Activated CD4-positive, alpha-beta T cell treated with anti-CD3 and anti-CD28 coated beads, Interleukin-2, amount 50 U/mL, for 16 hours (primary cell): ENCODE measurements at places on chromosomes 16 and 17.

DNA sequence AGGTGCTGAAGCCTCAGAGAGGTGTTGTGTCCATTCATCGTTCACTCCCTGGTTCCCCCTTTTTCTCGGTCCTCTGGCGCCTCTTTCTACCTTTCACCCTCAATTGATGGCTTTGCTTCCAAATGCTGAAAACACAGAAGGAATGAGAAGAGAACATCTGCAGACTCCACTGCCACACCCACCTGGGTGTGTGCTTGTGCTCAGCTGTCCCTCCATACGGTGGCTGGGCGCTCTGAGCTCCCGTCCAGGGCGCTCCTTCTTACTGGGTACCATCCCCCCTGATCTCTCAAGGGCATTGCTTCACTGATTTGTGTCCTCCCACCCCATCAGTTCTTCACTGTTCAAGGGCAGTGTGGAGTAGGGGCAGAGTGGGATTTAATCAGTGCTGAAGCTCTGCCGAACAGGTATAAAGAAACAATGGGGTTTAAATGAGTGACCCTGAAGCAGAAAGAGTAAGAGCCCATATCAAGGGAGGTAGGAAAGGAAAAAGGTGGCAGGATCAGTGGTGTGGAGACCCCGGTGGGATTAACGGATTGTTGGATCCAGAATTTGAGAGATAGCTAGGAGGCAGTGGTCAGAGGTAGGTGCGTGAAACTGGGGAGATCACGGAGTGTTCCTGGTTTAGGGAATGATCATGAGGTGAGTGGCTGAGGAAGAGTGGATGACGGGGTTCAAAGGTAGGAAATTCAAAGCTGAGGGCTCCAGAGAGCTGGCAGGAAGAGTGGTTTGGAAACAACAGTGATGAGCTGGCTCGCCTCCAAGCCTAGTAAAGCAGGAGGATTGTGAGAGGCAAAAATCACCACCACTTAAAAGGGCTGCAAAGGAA lies 40.8 kb downstream of the MRTFB start:
- no peak for DNase-seq

DNA sequence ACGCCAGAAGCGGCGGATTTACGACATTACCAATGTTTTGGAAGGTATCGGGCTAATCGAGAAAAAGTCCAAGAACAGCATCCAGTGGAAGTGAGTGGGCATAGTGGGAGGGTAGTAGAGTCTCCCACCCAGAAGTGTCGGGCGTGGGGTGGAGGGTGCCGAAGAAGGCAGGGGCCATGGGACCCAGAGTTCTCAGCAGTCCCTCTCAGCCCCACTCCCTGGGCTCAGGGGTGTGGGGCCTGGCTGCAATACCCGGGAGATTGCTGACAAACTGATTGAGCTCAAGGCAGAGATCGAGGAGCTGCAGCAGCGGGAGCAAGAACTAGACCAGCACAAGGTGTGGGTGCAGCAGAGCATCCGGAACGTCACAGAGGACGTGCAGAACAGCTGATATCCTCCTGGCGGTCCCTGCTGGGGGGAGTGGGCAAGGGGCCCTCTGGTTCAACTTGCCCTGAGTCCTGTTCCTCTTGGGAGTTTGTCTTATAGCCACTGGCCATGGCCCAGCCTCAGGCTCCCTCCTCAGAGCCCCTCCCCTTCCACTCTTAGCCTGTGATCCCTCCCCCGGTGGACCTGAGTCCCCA lies 916 bp downstream of the E2F4 start:
- no peak for DNase-seq

- no peak for DNase-seq
Observed at GRCh38 chr16:55482056-55482455, 3.1 kb downstream of the MMP2 start.

DNA sequence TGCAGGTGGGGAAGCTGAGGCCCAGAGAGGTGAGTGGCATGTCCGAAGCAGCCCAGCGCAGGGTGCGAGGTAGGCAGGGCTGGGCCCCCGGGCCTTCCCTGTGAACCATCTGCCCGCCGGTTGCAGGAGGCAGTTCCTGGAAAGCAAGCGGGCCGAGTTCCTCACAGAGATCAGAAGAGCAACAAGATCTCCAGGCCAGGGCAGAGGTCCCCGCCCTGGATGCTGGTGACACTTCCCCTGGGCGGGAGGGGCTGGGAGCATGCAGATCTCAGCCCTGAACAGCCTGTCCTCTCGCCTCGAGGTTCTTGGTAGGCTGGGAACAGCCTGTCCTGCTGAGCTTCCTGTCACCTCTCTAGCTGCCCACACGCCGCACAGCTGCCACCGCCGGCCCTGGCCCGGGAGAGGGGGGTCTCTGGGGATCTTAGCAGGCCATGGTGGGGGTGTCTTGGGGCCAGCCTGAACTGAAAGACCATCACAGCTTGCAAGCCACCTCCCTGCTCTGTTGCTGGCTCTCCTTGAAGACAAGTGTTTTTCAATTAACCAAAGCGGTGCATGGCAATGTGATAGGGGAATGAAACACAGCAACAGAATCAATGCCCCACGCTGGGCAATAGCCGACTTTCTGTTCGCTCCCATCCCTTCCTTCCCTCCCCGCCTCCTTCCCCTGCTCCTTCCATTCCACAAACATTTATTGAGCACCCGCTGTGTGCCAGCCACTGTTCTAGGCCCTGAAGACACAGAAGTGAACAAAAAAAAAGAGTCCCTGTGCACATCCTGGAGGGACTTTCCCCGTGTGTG lies 31.7 kb downstream of the SOCS1 start:
- peak; percentile 85 for DNase-seq

DNA sequence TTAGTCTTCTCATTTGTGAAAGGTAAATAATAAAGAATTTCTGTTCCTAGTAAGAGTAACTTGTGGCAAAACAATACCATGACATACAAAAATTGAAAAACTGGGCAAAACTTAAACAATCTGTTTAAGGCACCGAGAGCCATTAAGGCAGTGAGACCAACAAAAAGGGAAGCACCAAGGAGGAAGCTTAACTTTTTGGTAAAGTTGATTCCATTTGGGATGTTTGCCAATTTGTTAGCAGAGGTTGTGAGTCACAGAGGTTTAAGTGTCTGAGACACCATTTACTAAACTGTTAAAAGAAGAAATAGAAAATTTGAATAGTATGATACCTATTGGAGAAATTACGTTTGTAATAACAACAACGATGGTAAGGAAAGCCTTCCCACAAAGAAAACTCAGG lies 4.9 kb downstream of the SLC35G3 start:
- no peak for DNase-seq

GRCh38 chr17:58276423-58276822 lies 4.3 kb downstream of the MPO start:
- no peak for DNase-seq

GRCh38 chr16:87166934-87167333 lies 150.3 kb downstream of the C16orf95 start:
- peak; percentile 7 for DNase-seq

DNA sequence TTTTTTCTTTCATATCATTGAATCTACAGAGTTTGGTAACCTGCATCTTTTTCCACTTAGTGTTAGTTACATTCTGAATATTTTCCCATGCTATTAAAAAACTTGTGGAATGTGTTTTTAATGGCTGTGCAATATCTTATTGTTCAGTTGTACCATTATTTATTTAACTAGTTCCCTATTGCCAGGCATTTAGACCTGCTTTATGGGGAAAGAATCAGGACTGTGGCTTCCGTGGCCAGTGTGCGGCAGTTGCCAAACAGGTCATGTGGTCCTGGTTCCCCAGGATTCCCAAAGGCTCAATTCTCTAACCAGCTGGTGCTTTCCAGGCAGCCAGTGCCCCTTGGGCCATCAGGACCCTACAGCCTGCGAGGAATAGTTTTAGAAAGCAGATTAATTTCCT lies 30.8 kb downstream of the NDEL1 start:
- no peak for DNase-seq

DNA sequence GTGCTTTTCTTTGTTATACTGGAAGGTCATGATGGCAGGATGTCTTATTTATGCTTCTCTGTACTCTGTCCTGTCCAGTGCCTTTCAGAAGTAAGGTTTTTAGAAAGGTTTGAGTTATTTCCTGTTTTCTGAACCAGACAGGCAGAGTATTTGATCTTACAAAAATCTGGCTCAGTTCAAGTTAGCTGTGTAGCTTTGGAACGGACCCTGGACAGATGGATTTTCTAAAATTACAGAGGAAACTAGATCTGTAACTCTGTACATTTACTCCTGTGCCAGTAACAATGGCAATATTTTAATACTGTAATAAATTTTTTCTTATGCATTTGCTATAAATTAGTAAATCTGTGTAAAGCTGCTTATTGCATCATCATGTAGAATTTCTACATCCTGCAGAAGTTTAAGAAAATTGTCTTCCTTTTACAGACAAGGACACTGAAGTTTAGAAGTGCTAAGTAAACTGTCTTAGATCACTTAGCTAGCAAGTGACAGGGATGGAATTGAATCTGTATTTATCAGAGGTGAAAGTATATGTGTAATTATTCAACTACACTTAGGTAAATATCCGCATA lies 347.6 kb downstream of the WWOX start:
- DNase-seq: no peak

GRCh38 chr16:69814561-69814960 lies 52.4 kb downstream of the WWP2 start:
- DNase-seq: no peak

GRCh38 chr17:83159204-83160049 lies 80.0 kb downstream of the METRNL start:
- no peak for DNase-seq

GRCh38 chr17:81061027-81061735 lies 26.2 kb downstream of the BAIAP2 start:
- no peak for DNase-seq

DNA sequence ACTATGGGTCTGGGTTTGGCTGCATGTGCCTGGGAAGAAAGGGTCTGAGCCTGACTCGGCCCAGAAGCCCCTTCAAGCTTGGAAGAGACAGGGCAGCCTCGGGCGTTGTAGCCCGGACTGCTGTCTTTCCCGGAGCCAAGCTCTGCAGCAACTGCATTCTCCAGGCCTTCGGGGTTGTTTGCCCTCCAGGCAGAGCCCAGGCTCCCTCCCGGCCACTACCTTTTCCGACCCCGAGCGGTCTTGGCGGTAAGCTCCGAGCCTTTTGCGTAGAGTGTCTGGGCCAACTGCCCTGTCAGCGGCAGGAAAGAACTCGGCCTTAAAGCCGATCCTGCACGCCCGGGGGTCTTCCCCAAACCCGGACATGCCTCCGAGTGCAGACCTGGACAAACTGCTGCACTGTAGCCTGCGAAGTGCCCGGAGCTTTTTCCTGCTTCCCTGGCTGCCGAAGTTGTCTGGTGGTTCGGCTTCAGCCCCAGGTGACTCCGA lies 1.3 kb downstream of the LHX1 start:
- DNase-seq: no peak

- no peak for DNase-seq
Observed at GRCh38 chr16:81492965-81493754, 48.6 kb downstream of the CMIP start.

DNA sequence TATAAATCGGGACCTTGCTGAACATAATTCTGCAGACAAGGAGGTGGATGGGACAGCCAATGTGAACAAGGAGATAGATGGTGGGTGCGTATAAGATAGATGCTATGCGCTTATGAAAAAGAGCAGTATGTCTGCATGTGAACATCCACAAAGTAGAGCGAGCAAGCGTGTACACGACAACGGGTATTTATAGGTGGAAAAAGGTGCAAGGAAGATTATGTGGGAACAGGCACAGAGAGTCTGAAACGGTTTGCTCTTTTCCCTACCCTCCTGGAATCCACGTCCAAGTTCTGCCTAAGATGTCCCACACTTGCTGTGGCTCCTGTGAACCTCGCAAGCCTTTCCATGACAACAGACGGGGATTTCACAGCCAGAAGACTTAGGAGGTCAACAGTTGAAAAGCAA lies 43.0 kb downstream of the SNX11 start:
- no peak for DNase-seq

DNA sequence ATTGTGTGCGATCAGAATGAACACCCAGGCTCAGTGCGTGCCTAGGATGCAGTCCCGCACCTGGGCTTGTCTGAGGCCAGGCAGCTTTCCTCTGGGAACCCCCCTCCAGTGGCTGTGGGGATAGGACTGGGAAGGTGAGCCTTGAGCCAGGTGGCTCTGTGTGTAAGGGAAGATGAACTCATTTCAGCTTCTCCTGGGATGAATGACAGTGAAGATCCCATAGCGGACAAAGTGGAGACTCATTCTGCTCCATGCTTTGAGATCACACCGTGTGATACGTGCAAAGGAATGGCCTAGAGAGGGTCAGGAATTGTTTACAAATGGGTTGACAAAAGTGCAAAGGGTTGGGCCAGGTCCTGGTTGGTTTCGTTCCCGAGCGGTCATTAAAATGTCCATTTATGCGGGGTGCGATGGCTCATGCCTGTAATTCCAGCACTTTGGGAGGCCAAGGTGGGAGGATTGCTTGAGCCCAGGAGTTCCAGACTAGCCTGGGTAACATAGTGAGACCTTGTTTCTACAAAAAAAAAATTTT lies 15.8 kb downstream of the GPRC5C start:
- no peak for DNase-seq

GRCh38 chr17:79420318-79421243 lies 190.3 kb downstream of the RBFOX3 start:
- DNase-seq: no peak

DNA sequence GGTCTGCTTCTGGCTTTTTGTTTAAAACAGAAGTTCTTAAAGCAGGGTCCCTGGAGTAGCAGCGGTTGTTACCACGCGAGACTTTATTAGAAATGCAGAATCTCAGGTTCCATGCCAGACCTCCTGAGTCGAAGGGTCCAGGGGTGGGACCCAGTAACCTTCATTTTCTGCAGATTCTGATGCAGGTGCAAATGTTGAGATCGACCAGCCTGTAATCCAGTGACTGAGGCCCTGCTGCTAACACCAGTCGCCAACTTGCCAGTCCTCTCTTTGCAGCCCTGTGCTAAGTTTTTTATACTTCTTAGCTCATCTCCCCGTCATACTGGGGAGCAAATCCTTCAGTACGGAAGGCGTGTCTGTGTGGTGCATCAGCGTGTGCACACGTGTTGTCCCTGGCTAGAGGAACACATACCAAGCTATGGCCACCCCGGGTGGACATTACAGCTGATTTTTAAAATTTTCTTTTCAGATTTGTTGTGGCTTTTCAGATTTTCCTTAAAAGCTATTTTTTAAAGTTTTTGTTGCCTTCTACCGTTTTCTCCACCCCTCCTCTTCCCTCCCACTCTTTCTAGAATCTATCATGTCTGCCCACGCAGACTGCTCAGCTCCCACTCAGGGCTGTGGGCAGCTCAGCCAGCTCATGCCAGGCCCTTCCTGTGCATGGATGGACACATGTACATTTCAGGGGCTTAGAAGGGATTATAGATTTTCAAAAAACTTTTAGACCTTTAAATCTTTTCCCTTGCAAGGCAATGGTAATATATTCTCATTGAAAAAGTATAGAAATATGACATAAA lies 57.7 kb downstream of the MEAK7 start:
- no peak for DNase-seq
